ENCODE measurements at places on chromosomes 4 and X.

GRCh38 chrX:12325171-12325570 lies 186.9 kb downstream of the FRMPD4 start:
- DNase-seq: no peak

DNA sequence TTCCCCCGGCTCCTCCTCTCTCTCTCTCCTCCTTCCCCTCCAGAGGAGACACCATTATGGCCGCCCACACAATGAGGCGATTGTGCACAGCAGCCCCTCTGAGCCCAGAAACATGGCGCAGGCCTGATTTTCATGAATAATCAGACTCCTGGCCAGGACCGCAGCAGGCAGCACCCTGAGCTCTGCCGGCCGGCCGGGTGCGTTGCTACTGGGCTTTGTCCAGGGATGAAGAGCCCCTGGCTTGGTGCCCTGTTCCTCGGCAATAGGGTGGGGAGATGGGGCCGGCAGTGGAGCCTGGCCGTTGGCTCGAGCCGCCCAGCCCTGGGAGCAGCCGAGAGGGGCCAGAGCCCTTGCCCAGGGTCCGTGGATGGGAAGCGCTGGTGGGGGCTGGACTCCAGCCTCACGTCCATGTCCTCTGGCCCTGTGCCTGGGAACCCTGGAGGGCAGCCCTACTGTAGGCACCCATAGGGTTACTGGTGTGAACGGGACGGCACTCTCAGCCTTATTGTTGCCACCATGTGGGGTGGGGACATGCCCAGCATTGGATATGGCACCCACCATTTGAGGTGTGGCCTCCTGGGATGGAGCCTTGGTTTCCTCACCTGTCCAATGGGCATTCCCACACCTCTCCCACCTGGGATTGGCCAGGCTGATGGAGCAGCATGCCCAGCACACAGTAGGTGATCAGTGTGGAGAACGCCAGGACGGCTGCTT lies 103.0 kb downstream of the SORCS2 start:
- no peak for DNase-seq

DNA sequence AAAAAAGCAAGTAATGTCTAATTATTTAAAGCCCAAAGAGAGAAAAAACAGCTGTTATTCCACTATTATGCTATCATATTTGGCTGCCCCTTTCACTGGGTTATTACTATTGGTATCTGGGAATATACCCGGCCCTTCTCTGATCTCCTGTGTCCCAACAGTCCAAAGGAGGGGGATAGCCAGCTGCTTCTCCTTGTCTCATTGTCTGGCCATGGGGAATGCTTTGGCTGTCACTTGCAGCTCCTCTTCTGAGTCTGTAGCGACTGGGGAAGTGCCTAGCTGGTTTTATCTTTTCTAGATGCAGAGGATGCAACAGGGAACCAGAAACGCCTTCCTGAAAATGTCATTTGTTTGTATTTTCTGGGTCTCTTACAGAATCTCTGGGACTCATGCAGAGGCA lies 33.9 kb downstream of the MGARP start:
- DNase-seq: no peak

- DNase-seq: no peak
Observed at GRCh38 chr4:109930464-109930863, 17.8 kb downstream of the EGF start.

- peak; percentile 97 for DNase-seq
Observed at GRCh38 chr4:40992472-40993295, 221.7 kb downstream of the APBB2 start.

- DNase-seq: no peak
Observed at GRCh38 chr4:27407616-27408015, 547.0 kb downstream of the STIM2 start.

DNA sequence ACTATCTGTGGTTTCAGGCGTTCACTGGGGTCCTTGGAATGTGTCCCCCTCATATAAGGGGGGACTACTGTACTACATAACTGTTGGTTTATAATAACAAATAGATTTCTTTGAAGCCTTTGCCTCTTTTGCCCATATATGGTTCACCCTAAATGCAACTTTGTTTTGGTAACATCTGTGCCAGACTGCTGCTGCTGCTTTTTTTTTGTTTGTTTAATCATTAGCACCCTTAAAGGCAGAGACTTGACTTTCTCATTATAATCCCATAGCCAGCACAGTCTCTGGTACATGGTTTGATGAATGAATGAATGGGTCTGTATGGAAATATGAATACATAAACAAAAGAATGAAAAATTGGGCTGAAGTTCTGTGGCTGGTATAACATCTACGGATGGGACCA lies 80.2 kb upstream of the LHFPL1 start:
- no peak for DNase-seq

- DNase-seq: no peak
Observed at GRCh38 chr4:129059028-129059427, 34.3 kb downstream of the SCLT1 start.

DNA sequence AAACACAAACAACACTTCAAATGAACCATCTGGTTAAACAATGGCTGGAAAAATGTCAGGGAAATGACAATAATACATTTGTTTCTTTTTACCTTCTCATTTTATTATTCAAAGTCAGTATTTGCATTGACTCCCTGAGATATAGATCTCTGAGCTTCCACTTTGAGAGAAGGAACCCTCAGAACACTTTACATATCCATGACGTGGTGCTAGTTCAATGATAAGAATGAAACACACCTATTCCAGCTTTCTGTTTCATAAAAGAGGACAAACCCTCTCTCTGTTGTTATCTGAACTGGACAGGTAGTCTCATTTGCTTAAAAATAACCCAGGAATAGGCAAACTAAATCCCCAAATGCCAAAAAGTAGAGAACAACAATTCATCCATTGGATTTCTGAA lies 65.3 kb upstream of the CCSER1 start:
- DNase-seq: no peak

- no peak for DNase-seq
Observed at GRCh38 chr4:40698733-40699132, 51.0 kb upstream of the NSUN7 start.

DNA sequence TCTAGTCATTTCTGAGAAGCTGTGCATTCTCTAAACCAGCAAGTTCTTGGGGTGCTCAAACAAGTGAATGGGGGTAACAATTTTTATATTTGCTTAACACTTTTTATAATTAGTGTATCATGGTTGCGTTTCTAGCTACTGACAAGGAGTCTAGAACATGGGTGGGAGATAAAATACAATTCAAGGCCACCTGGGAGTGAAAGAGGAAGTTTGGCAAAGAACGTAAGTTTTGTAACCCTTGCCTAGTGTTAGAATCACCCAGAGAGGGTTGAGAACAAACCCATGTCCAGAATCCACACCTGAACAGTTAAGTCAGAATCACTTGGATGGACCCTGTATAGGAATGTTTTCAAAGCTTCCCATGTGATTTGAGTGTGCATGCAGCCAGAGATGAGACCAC lies 92.7 kb downstream of the AFF2 start:
- DNase-seq: no peak

- DNase-seq: peak; percentile 86
Observed at GRCh38 chrX:45771560-45772340, 571.1 kb upstream of the DIPK2B start.

DNA sequence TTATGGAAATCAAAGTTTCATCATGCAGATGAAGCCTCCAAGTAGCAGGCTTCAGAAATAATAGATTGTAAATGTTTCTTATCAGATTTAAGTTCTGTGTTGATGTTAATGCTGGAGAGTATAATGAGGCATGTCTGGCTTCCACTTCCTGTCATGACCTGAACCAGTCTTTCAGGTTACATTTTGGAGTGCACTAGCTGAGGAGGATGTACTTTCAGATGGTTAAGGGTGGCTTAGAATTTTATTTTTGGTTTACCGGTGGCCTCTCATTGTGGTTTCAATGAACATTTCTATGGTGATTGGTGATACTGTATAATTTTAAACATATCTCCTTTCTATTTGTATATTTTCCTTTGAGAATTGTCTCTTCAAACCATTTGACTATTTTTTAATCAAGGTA lies 890.4 kb downstream of the SH3BGRL start:
- DNase-seq: no peak

GRCh38 chr4:114015444-114015899 lies 36.0 kb upstream of the ARSJ start:
- DNase-seq: peak; percentile 96

- no peak for DNase-seq
Observed at GRCh38 chr4:97349468-97350186, 793.6 kb downstream of the STPG2 start.

DNA sequence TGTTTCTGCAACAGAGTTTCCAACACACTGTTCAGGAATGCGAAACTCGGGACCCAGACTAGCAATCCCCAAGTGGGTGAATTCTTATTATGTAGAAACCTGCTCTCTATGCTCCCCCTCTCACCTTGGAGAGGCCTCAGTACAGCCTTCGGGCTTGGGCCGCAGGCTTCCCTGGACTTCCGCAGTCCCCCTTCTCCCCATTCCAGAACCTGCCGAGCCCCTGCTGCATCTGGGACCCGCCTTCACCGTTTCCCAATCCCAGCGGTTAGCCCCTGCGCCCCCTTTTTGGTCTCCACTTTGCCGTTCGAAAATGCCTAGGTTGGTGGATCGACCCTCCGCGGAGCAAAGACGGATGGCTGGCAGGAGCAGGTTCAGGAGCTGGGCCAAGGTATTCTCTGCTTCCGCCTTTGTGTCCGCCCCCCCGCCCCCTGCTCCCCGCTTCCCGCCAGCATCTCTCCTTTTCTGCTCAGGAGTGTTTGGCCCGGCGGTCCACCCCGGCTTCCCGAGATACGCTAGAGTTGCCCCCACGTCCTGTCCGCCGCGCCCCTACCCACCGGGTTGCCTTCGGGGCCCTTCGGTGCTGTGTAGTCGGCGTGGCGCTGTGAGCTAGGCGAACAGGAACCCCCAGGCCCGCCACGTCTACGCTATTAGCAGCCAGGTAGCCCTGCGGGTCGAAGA lies 11.5 kb downstream of the HAND2 start:
- peak; percentile 68 for DNase-seq

GRCh38 chrX:101708163-101708562 lies 48.5 kb upstream of the ARMCX2 start:
- DNase-seq: peak; percentile 0

DNA sequence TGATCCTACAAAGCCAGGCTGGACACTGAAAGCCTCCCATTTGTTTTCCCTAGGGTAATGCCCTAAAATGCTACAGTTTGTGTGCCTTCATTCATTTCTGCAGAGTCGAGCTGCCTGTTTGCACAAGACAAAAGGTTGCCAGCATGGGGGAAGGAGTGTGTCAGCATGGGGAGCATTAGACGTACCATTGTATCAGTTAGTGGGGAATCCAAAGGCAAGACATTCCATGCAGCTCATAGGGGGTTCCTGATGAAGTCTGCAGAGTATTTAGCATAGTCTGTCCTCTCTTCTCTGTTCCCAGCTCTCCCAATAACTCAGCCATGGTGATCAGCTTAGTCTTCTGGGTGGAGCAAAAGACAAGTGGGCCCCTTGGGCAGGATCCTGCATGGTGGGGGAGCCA lies 276.9 kb upstream of the PCDH7 start:
- no peak for DNase-seq

DNA sequence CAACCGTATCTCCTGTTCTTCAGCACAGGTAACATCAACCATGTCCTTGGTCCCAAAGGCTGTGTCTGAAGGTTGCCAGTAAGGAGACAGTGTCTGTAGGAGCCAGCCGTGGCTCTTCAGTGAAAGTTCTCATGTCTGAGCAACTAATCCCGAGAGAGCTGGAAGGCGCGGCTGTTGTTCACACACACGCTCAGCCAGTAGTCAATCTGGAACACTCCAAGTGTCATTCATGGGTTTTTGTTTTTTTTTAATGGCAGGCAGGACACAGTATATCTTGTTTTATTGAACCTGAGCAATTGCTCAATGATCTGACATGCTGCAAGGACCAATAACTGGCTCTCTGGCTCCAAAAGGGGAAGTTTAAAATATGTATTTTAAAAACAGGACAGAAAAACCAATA lies 48.4 kb upstream of the MAP3K15 start:
- DNase-seq: no peak

GRCh38 chrX:2829469-2830246 lies 928 bp downstream of the GYG2 start:
- no peak for DNase-seq

- DNase-seq: no peak
Observed at GRCh38 chr4:25075851-25076250, 45.1 kb upstream of the LGI2 start.

DNA sequence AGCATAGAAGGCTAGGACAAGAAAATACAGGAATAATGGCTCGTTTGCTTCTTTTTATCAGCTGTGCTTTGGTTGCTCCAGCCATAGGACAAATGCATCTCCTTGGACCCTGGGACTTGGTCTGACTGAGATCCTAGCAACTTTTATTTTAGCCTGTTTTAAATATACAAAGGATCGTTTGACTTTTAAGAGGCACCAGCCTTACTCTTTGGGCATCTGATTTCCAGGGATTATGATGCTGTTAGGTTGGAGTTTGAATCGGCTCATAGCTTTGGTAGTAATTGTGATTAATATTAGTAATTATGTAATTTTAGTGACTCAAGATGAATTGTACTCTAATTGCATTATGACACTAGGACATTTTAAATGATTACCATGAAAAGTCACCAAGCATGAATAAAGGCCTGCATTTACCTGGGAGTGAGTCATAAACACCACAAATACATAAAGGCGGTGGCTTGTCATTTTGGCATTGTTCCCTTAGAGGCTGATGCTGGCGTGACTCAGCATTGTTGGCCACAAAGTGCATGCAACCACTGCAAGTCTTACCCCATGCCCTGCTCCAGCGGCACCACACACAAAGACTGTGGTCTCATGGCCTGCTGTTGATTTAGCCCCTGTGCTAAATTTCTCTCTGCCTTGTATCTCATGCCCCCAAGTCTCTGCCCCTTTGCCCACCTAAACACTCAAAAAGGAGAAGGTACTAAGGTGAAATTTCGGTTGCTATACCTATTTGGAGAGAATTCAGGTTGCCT lies 12.4 kb downstream of the GPAT3 start:
- DNase-seq: peak; percentile 91

- peak; percentile 34 for DNase-seq
Observed at GRCh38 chrX:41695426-41695825, 6.7 kb downstream of the GPR34 start.

- DNase-seq: no peak
Observed at GRCh38 chr4:184856277-184856609, 30.5 kb upstream of the ACSL1 start.

- no peak for DNase-seq
Observed at GRCh38 chr4:173223743-173224142, 55.1 kb downstream of the GALNT7 start.

DNA sequence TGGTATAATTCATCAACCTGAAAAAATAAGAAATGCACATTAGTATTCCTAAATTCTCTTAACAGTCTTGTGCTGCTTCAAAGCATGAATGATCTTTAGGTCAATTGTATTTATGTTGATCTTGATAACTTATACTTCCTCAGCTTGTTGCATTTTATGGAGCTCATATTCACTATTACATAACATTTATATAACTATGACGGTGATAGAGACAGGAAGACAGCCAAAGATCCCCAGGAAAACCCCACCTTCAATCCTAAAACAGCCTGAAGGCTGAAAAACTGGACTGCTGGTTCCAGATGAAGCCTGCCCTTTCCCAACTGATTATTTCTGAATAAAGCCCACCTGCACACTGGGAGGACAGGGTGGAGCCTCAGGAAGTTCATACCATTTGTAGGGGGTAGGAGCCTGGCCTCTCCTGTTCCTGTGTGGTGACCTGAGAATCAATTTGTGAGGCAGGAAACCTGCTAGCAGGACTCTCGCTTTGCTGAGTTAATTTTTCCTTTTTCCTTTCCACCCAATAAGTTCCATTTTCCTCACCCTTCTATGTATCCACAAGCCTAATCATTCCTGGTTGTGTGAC lies 30.5 kb downstream of the MAGEC1 start:
- DNase-seq: no peak

GRCh38 chr4:7073526-7074390 lies 5.9 kb upstream of the GRPEL1 start:
- DNase-seq: peak; percentile 57

GRCh38 chrX:47613082-47613481 lies 6.6 kb downstream of the SYN1 start:
- DNase-seq: no peak

GRCh38 chr4:133014473-133015135 lies 134.5 kb upstream of the PCDH10 start:
- no peak for DNase-seq

Data from fibroblast of villous mesenchyme (primary cell).